ENCODE measurements at places on chromosomes 3 and 15.

GRCh38 chr15:41861736-41862356, 23.2 kb downstream of the PLA2G4B start:
- no peak for DNase-seq

DNA sequence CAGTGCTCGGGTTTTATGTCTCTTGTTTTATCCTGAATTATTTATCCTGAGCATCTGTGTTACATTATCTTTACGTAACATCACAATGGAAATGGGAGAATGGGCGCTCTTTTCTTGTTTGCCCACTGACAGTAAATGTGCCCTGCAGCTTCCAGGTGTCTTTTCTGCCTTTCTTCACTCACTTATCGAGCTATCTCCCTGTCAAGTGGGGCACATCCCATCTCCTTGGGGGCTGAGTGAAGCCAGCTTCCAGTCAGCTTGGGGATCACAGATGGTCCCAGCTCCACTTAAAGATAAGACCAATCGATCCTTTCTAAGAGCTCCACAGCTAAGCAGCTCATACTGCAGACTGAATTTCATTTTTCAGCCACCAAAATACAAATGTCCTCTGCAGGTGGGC, 125.8 kb downstream of the KBTBD8 start:
- DNase-seq = no peak

DNA sequence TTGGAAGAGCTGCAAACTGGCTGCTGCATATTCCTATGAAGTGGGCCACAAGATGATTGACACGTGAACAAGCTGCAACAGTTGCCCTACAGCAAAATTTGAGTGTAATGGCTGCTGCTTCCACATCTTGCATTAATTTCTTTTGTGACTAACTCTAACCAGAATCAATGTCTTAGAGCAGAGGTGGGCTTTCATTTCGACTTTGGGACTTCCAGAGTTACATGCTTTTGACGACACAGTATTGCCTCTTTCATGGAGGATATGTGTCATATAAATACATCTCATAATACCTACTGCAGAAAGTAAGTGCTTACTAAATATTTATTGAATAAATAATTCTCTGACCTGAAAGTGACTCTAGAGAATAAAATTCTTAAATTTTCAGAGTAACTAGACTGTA, 340.7 kb upstream of the KCNH8 start:
- DNase-seq = no peak

- peak; percentile 95 for DNase-seq
Measured at GRCh38 chr15:62119227-62119864, 45.7 kb downstream of the C2CD4B start.
